CD4-positive, alpha-beta T cell treated with Interleukin-6 at 100 ng/mL for 8 hours (primary cell): ENCODE measurements at places on chromosomes 12 and 14.
A peak's percentile ranks its signal among the peaks of the same experiment; 100 is the strongest.

DNA sequence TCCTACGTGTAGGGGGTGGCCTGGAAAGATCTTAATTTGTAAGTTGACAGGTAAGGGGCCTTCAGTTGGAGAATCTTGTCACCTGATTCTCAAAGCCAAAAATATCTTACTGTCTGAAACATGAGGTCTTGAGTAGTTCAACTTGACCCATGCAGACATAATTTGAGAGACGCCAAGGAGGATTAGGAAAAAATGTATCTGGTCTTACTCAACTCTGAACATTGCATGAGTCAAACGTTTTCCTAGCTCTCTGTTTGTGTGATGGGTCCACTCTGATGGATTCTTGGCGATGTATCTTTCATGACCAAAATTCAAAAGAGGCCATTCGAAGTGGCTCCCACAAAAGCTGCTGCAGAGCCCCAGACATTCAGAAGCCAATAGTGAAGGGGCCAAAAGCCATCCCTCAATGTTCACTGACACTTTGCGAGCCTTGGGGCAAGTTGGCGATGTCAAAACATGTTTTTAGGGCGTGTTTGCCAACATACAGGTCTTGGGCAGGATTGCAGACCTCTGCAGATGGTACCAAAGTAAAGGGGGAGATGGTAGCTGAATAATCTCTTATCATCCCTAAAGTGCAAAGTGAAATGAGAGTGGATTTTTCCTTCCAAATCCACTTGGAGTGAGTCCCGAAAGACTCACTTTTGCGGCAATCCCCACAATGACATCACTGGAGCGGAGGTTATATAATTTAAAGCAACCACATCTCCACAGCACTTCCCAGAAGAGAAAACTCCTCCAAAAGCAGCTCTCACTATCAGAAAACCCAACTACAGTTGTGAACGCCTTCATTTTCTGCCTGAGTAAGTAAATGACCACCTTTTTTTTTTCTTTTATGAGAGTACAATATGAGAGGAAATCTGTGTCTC lies at the start of gene BDKRB1:
Gene BDKRB1, plus strand, starts transcription at position 710 of the 866 bp plus-strand sequence. CDS start 7,473 bp downstream, outside the sequence.
- no peak for DNase-seq

GRCh38 chr14:101721951-101722661 lies 39.4 kb upstream of the PPP2R5C start:
- peak; percentile 90 for DNase-seq

- DNase-seq: no peak
Observed at GRCh38 chr14:31036552-31036951, 10.4 kb upstream of the STRN3 start.

DNA sequence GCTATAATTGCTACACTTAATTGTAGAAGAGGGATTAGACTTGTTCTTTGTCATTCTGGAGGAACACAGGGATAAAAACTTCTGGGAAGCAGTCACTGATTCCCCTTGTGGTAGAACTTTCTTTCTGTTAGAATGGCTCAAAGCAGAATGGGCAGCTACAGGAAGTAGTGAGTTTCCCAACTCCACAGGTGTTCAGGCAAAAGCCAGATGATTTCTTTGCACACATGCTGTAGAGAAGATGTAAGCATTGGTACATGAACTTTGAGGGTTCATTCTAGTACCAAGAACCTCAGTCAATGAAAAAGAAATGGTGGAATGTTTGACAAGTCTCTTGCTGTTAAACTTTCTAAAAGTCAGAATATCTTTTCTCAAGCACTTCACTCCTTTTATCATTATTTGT lies 4.3 kb downstream of the NDUFA9 start:
- DNase-seq: no peak

DNA sequence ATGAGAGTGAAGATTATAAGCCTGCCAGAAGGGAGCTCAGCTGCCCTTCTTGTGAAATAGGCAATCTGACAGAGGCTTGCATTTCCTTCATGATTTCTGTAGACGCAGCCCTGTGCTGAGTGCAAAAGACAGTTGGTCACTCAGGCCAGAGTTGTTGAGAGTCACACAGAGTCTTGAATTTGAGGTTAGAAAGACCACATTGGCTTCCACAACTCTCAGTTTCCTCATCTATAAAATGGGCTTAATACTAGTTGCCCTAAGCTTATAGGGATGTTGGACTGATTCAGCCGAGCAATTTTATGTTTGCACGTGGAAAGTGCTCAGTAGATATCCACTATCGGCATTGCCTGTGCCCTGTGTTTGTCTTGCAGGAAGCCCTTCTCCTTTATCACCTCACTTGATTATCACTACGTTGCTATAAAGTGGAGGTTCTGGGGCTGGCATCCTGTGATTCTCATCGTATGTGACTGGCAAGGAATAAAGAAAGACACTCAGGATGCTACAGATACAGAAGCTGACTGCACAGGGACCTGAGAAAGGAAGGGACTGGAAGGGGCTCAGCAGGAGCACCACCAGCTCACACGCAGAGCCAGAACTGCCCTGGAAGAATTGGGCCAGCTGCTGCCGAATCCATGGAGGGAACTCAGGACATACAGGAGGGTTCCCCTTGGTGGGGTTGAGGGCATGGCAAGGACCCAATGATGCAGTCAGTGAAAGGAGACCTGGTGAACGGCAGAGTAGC lies 19.8 kb upstream of the SERPINA4 start:
- DNase-seq: no peak

DNA sequence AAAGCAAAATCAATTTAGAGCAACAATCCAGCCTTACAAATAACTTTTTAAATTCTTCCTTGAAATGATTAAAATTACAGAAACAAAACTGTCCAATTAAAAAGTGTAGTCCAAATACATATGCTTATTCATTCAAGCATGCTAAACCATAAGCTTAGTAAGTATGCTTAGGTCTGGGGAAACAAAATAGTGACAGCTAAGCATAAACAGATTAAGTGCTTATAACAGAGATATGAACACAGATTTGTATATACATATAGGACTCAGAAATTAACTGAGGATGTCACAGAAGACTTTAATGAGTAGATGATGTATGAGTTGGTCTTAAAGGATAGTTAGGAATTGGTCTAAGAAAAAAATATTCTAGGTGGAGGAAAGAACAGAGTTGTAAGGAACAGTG lies 41.8 kb downstream of the SCAF11 start:
- DNase-seq: no peak

DNA sequence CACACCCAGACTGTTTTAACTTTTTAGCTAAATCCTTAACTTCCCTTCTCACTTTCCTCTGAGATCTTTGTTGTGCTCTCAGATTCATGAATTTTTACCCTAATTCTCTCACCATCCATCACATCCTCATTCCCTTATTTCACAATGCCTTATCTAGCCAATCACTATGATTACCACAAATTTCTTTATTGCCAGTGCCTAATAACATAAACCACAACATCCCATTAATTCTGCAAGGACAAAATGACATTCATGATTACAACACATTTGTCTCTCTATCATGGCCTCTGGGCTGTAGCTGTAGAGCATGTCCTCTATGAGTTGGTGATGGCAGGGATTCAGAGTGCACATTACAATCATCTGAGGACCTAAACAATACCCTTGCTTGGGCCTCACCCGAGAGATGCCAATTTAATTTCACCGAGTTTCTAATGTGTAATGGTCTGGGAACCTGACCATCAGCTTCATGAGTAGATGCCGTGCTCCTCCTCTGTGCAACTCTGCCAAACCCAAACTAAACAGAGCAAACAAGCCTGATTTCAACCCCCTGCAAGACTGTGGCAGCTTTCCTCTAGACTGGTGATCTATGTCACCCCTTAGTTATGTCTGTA lies 99.3 kb downstream of the SPTSSA start:
- DNase-seq: no peak

DNA sequence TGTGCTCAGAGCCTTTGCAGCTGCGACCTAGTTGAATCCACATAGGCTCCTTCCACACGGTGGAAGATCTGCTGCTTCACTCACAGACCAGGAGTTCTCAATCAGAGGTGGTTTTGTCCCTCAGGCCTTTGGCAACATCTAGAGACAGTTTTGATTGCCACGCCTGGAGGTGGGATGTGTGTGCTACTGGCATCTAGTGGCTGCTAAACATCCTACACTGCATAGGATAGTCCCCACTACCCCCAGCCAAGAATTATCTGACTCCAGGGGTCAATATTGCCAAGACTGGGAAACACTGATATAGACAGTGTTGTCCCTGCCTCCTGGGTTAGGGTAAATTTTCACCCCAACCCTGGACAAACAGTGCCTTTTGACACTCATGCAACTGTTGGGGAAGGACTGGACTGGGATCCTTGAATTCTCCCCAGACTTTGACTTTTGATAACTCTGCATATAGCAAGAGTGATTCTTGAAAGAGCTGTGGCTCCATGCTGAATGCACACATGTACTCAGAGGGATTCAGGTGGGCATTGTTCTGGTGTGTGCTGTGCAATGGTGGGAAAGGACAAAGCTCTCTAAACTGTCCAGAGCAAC lies 39.8 kb downstream of the BAZ2A start:
- no peak for DNase-seq

DNA sequence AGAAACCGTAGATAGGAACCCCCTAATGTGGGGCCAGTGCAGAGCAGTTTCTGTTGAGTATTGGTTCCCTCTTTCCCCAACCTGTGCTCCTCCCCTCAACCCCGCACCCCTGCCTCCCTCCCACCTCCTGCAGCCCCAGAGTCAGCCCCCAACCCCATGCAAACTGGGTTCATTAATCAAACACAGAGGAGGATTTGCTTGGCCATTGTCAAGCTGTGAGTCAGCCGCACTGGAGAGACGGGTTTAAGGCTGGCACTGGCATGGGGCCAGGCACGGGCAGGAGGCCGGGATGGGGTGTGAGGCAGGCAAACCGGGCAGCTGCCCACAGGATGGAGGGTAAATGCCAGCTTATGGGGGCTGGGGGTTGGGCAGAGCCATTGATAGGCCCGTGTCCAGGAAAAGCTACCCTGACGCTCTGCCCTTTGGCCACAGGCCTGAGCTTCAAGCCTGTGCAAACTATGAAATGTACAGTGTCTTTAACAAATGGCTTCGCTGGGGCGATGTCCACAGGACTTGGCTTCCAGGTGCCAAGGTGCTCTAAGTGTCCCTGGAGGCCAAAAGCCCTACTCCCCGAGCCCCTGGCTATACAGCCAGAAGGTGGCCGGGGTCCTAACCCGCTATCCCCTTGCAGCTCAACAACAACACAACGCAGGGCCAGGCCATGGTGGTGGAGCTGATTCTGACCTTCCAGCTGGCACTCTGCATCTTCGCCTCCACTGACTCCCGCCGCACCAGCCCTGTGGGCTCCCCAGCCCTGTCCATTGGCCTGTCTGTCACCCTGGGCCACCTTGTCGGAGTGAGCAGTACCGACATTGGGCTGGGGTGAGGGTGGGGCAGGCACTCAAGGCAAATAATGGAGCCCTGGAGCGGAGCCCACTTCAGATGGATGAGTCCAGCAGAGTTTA lies 1.4 kb downstream of the AQP5 start:
- no peak for DNase-seq

DNA sequence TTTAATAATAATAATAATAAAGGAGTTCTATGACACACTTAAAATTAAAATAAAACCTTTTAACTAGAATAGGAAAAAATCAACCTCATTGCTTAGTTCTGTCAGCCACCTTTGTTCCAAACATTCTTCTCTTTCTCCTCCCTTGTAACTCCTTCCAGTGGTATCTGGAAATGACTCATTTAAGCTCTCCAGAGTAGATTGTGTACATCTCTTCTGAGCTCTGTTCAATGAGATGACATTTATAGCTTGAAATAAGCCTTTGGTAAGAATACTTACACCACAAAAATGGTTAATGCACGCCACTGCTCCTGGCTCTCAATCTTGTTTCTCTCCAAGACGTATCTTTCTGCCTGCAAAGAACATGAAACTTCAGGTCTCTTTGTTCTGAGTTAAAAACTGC lies 70.3 kb downstream of the STAB2 start:
- DNase-seq: no peak

GRCh38 chr12:11776316-11776715 lies 126.8 kb downstream of the ETV6 start:
- DNase-seq: no peak

DNA sequence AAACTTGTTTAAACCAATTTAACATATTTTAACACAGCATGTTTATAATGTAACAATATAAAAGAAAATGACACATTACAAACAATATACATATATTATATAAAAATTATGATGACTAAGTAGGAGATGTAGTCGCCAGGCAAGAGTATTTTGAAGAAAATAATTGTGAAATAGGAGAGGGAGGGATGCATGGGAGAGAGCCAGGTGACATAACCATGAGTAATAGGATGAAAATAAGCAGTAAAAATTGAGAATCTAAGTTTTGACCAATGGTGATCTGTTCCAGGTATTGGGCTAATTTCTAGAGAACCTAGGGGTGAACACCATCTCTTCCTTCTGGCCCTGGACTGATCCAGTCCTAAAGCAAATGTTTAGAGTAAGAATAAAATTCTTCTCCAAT lies 315.2 kb upstream of the G2E3 start:
- DNase-seq: no peak

DNA sequence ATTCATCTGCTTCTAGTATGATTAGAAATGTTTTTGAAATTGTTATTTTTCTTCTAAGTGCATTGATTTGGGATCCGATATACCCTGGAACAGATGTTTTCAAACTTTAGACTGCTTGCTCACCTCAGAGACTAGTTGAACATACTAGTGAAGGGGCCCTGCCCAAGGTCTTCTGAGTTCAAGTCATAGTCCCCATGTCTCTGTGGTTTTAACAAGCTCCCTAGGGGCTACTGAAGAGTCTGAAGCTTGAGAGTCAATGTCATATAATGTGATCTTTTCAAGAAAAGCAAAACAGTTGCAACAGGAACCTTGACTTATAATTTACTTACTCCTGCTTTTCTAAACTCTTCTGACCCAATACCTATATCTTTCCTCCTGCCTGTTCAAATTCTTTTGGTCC lies 7.5 kb upstream of the UBE2N start:
- DNase-seq: no peak

DNA sequence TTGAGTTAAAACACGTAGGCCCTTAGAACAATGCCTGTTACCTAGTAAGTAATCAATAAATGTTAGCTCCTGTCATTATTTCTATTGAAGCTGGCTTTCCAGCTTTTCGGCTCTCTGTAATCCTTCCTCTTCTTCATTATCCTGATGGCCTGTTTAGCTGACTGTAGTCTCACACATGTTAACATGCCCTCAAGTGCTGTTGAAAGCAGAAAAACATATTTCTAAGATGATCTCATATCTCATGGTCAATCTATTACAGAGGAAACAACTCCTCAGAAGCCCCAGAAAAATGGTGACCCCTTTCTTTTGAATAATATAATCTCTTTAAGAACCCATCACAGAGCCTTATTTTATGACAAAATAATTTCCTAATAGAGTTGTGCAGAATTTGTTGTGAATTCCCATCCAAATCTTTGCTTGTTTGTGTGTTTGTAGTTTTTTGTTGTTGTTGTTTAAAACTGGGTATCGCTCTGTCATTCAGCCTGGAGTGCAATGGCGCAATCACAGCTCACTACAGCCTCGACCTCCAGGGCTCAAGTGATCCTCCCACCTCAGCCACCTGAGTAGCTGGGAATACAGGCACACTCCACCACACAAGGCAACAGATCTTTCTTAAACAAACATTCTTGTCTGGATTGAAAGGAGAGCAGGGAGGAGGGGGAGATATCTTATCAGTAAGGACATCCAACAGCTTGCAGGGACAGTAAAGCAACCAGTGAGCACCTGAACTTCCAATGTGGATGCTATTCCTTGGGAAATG lies 242.5 kb upstream of the CAND1 start:
- no peak for DNase-seq
